Naive thymus-derived CD4-positive, alpha-beta T cell (primary cell): ENCODE measurements at places on chromosomes 4 and X.
A peak's percentile ranks its signal among the peaks of the same experiment; 100 is the strongest.

- DNase-seq = no peak
Observed at GRCh38 chrX:29580560-29580959, 634.8 kb upstream of the MAGEB2 start.

GRCh38 chrX:119885554-119886428, 9.9 kb upstream of the AKAP14 start:
- peak; percentile 28 for DNase-seq

GRCh38 chr4:28490669-28491068, 1630.0 kb downstream of the STIM2 start:
- no peak for DNase-seq

GRCh38 chr4:14867847-14868246, 134.4 kb upstream of the CPEB2 start:
- no peak for DNase-seq

DNA sequence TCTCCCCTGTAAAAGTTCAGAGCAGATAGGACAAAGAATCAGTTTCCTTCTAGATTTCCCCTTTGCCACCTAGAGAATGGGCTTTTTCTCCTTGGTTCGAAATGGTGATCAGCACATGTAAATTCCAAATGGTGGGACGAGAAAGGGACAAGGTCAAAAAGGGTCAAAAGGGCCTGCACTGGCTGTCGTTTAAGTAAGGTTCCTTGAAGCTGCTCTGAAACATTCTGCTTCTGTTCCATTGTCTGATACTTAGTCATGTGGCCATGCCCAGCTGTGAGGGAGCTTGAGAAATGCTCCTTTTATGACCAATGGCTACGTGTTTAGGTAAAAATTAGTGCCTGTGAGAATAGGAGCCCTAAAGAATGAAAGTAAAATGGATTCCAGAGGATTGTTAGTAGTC, 165.9 kb upstream of the CENPE start:
- no peak for DNase-seq

DNA sequence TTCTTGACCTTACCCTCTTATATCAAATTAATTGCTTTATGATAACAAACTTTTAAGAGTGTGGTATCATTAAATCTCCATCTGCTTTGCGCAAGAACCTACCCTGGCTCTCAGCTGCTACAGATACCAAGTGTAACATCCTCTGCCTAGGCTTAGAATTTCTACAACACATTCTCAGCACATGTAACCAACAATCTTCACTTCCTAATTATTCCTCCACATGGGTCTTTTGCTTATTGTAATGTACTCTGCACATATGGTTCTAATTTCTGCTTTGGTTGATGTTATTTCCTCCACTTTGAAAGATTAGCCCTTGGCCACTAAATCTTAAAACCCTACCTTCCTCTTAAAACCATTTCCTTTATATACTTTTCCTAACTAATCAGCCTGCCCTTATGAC, 242.4 kb downstream of the ARHGAP24 start:
- no peak for DNase-seq
